ENCODE measurements at places on chromosomes 2 and 18.
A peak's percentile ranks its signal among the peaks of the same experiment; 100 is the strongest.

GRCh38 chr2:226337941-226338600, 461.5 kb downstream of the IRS1 start:
- DNase-seq: peak; percentile 47

- no peak for DNase-seq
These were observed 146.4 kb downstream of the FTCDNL1 start for GRCh38 chr2:199704358-199705238.

- DNase-seq: peak; percentile 21
These were observed 3.3 kb upstream of the HJURP start for GRCh38 chr2:233857511-233858141.

DNA sequence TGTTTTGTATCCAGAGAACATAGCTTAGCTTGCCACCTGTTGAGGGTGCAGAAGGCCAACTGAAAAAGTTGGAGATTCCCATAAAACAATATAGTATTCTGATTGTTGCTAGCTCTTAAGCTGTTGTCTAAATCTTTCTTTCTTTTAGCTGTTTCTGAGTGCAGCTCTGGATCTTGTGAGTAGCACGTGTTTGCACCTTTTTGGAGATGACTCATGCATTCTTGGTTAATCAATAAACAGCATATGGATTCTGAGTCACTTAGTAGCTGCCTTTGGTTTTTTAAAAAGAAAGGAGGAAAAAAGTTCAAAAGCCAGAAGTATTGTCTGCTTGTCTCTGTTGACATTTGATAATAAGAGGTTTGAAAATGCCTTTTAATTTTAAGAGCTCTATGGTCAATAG, 483.0 kb upstream of the FSIP2 start:
- DNase-seq: no peak

- no peak for DNase-seq
These were observed 75.4 kb upstream of the LRATD1 start for GRCh38 chr2:14557111-14557510.

- no peak for DNase-seq
These were observed 108.9 kb downstream of the TPO start for GRCh38 chr2:1521878-1522830.

DNA sequence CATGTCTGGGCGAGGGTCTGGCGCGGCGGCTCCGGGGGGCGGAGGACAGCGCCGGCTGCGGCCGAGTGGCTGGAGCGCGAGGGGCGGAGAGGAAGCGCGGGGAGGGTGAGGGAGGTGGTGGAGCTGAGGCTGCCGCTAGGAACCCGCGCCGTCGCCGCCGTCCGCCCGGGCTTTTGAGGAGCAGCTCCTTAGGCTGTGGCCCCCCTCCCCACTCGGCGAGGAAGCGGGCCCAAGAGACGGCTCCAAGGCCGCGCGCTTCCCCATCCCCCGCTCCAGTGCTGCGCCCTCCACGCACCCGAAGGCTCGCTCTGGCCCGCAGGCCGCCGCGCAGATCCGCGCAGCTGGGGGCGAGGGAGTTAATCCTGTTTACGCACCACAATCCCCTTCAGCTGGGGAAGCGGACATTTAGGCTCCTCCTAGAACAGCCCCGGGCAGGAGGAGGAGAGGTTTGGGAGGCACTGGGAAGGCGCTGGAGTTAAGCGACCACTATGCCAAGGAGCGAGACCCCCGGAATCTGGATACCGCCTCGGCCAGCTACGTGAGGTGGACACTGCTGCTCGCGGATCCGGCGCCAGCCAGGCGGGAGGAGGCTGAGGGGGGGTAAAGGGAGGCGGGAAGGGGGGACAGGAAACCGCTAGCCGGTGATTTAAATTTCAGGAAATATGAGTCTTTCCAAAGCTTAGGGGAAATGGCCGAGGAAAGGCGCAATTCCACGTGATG, at the start of gene CNRIP1:
Gene CNRIP1, minus strand, starts transcription at position 552 of the 720 bp plus-strand sequence. Its CDS starts 549 bp downstream, at position 3.
- peak; percentile 57 for DNase-seq

DNA sequence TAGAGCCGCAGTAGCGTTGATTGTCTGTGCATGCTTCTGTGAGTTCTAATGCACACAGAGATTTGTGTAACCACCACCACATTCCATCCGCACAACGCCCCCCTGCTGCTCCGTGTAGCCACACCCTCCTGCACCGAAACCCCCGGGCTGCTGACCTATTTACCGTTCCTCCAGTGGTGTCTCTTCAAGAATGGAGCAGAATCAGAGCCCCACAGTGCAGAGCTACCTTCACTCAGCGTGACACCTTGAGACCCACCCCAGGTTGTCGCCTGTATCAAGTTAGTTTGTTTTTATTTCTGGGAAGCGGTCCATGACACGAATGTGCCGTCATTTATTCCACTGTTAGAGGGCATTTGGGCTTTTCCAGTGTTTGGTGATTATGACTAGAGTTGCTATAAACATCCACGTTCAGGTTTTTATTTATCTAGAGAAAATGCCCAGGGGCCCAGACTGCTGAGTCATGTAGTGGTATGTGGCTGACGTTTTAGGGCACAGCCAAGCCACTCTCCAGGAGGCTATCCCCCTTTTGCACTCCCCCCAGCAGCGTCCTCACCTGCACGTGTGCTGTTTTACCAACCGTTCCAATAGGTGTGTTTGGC, 266.8 kb downstream of the NDUFA10 start:
- DNase-seq: peak; percentile 20

DNA sequence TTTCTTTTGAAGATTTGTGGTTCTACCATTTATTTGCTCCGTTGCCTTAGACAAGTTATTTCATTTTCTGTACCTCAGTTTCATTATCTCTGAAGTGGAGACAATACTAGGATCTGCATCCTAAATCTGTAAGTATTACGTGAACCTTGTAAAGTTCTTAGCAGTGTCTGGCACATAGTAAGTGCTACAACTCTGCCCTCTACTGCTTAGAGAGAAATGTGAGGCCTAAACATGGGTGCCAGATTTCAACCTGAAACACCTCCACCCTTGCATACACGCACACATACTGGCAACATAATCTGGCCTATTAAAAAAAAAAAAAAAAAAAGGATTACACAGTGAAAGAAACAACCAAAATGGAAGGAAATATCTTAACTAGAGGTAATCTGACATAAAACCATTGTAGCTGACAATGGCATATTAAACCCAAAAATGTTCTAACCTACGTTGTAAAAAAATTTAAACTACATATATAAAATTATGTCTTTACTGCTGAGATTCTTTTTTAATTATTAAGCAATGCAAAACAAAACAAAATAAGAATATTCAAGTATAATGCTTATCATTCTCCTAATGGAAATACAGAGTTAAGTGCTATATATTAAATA, 132.6 kb downstream of the MAP2 start:
- DNase-seq: no peak

- DNase-seq: no peak
These were observed 126.4 kb downstream of the SH3BP4 start for GRCh38 chr2:235078182-235078581.

DNA sequence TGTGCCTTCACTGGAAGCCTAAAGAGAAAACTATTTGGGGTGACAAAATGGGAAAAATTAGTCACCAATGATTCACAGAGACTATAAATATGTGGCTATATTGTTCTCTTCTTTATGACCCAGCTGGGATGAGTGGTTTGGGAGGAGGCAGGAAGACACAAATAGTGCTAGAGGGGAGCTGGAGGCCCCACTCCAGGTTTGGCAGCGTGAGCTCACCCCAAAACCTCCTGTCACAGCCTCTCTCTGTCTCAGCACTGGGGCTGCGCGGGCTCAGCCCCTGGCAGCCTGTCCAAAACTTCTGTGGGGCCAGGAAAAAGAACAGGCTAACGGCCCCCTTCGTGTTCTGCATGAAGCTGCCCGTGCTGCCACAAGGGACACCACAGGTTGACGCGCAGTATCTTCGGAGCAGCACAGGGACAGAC, 73.2 kb upstream of the LCLAT1 start:
- DNase-seq: no peak

DNA sequence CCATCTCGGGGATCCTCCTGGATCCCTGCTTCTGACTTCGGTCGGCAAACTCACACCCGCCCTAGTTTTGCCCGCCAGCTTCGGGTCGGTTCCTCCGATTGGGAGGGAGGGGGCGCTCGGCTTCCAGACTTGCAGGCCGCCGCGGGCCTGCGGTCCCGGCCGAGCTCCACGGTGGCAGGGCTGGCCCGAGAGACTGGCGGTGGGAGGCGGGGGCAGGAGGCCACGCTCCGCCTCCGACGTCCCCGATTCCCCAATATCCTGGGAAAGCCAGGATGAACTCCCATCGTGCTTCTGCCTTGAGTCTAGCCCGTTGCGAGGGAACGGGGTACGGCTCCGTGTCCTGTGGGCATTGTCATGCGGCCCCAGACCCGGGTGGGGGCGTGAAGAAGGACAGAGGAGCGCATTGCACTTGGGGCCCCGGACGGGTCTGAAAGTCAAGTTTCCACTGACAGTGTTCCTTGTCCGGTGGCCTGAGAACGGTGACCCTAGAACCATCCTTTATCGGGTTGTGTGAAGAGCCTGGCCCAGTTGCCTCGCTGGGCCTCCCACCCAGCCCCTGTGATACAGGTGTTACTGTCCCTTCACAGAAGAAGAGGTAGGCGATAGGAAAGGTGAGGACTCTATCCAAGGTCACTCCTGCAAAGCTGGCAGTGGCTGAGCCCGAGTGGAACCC, 2.4 kb upstream of the INHBB start:
- peak; percentile 63 for DNase-seq

DNA sequence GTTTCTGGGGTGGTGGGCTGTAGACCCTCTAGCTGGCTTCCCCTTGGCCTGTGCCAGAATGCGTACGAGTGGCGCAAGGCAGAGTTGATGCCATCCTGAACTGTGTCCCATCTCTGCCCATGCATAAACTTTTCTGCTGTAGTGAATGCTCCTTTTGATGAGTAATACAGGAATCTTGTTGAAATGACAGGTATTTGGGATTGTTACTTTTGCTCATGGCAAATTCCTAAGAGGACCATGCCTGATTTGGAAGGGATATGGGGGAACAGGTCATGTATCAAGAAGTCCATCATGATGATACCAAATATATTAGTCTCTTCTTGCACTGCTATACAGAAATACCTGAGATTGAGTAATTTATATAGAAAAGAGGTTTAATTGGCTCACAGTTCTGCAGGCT, 648.0 kb downstream of the SLC4A3 start:
- DNase-seq: peak; percentile 75

DNA sequence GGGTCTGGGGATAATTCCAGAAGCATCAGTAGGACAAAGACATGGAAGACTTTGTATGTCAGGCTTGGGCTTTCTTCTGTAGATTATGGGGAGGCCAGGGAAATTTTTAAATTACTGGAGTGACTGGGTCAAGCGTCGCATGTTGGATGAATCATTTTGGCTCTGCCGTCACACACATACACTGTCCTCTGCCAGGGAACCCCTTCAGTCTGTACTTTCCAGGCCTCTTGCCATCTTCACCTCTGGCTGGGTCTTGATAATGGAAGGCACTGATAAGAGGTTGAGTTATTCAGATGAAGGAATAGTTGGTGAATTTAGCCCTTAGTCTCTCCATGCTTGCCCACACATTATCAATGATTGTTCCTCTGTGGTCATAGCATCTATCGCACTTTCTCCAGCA, 895.1 kb upstream of the CELF4 start:
- DNase-seq: no peak

DNA sequence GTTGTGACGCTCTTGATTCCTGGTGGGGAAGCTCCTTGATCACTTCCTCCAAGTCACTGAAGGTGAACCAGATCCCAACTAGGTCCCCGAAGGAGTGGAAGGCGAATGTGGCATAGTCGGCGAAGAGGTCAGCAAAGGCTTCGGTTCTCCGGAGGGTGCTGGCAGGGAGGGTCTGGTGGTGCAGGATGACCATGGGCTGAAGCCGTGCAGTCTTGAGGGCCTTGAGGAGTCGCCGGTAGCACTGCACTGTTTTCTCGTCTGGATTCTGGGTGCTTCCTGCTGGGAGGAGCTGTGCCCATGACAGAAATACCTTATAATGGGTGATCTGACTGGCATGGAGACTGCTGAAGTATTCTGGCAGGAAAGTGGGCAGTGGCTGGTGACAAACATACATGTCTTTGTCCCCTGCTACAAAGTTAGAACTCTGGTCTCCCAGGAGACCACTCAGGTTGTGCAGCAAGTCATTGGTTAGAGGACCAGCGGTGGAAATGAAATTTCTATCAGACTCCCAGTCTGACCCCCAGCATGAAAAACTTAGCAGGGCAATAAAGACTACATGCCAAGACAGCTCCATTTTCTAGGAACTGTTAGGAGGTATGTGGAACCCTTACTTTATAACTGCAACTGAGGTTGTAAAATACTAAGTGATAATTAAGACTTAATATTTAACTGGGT, at the start of gene LCT:
Gene LCT, minus strand, starts transcription at position 589 of the 675 bp plus-strand sequence. Its CDS starts 15 bp downstream, at position 574.
- no peak for DNase-seq

GRCh38 chr2:198657512-198658121, 800.1 kb downstream of the SATB2 start:
- DNase-seq: no peak

DNA sequence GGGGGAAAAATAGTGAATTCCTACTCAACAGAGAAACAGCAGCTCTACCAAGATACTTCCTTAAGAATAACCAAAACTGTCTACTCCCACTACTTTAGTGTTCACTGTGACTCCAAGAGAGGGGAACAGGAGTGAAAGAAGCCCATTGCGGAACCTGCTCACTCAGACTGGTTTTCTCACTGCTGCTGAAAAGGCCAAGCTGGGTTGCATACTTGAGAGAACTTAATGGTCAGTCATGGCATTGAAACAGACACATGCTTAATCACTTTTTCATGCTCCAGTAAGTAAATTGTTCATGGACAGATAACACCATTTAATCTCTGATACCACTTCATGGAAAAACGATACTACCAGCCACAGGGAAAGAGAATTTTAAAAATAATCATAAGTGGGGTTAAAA, 35.7 kb upstream of the SLC8A1 start:
- peak; percentile 36 for DNase-seq

GRCh38 chr2:63500398-63500797, 87.9 kb downstream of the WDPCP start:
- no peak for DNase-seq

DNA sequence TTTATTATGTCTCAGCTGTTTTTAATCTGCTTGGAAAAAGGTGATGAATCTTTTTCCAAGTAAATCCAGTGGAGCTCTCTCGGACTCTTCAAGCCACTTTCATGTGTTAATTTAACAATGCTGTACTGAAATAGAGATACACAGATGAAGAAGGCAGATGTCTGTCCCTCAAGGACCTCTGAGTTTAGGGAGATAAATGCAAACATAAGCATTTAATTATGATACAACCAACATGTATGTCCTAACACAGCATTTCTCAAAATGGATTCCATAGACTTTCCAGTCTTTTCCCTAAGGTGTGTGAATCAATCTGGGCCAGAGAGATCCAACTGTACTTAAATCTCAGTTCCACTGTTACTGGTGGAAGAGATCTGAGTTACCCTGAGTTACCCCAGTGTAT, 262.4 kb downstream of the RND3 start:
- DNase-seq: no peak

GRCh38 chr2:226059961-226060627, 660.6 kb downstream of the NYAP2 start:
- no peak for DNase-seq

DNA sequence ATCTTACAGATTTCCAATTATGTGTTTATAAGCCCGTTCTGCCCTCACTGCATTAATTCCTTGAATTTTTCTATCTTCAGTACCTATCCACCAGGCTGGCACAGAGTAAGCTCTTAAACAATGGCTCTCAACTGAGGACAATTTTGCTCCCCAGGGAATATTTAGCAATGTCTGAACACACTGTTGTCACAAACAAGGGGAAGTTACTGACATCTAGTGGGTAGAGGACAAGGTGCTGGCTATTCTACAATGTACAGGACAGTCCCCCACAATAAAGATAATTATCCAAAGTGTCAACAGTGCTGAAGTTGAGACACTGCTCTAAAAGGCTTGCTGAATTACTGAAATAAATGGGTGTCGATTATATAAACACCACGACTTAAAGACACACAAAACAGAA, 5.0 kb downstream of the NDUFS1 start:
- no peak for DNase-seq

GRCh38 chr2:68416081-68416675, 50.9 kb downstream of the FBXO48 start:
- no peak for DNase-seq

- DNase-seq: no peak
These were observed 72.4 kb upstream of the KIF5C start for GRCh38 chr2:148802448-148803220.
